ENCODE measurements at places on chromosomes 6 and 20.
A peak's percentile ranks its signal among the peaks of the same experiment; 100 is the strongest.

- no peak for DNase-seq
These were observed 49.6 kb upstream of the HBS1L start for GRCh38 chr6:135104199-135104598.

DNA sequence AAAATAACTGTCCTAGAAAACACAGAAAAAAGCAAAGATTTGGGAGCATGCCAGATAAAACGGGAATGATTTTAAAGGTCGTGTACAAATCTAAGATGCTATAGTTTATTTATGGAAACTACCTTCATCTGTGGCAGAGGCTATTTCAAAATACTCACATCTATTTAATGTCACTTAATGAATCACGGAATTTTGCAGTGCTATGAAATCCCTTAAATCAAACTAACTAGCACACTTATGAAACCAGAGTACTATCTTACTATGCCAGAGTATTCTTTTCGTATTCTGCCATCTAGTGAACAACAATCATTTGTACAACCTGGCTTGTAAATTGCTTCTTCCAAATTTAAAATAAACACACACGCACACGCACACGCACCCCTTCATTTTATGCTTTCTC lies 77.9 kb upstream of the BMP5 start:
- no peak for DNase-seq

GRCh38 chr20:5877128-5877527 lies 73.2 kb downstream of the TRMT6 start:
- no peak for DNase-seq

- DNase-seq, result no peak
These were observed 4.0 kb downstream of the TEAD3 start for GRCh38 chr6:35492974-35493284.

DNA sequence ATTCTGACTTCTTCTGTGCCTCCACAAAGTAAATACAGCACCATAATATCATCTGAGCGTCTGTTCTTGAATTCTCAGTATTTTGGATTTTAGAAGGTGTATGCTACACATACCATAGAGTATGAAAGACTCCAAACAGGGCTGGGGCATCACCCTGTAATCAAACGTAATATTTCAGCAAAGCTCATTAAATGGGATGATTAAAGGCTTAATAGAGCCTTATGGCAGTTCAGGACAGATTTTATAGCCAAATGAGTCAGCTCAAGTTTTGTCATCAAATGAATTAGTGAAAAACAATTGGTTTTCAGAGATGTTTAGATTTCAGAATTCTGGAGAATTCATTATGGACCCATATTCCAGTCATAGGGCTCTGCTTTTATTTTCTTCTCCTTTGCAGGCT lies 68.9 kb downstream of the TULP4 start:
- no peak for DNase-seq

DNA sequence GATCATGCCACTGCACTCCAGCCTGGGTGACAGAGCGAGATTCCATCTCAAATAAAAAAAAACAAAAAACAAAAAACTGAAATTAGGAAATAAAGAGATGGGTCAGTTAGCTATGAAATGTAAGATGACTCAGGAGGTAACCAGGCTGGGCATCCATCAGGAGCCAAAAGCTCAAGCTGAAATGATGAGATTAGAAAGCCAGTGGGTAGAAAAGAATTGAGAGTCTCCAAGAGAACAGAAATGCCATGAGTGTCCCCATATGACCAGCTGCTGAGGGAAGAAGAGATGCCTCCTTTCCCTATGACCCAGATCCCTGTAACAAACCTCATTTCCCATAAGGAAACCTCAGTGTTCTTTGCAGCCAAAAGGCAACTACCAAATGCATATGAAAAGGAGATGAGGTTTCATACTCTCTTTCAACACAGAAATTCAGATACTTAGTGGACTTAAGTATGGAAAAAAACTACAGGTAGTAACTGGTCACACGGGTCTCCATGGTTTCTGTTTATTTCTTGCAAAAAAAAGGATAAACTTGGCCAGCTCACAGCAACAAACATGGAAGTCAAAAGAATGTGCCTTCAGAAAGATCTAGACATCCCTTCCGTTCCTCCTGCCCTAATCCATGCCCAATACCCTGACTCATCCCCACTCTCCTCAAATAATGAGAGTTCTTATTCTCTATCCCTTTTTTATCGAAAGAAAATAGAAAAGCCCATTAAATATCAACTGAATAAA lies 8.1 kb downstream of the ARHGAP18 start:
- no peak for DNase-seq

GRCh38 chr6:44064089-44064947 lies 62.9 kb downstream of the MRPL14 start:
- DNase-seq, result peak; percentile 70

DNA sequence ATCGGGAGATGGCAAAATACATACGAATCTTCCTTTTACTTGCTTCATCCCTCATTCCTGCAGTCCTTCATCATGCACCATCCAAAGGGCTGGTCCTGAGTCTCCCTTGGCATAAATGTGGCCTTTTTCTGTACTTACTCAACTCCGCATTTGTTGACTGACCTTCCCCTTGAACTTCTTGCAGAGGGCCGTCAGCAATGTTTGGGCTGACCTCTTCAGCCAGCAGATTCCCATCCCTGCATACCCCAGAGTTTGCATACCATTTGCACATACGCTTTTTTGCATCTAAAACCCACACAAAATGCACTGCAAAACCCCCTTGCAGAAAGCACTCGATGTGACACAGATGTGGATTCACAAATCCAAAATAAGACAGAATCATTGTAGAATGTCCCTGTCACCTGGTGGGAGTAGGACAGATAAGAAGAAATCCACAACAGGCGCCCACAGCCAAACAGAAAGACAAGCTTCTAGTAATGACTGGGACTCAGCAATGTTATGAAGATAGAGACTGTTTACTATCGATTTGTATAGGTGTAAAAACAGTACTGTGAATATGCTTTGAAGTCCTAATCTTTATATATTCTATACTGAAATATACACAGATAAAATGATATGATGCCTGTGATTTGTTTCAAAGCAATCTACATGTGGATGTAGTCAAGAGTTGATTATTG lies 45.8 kb downstream of the TBC1D7 start:
- DNase-seq, result no peak

- no peak for DNase-seq
These were observed 155.4 kb downstream of the ERMARD start for GRCh38 chr6:169906688-169907418.

- DNase-seq, result peak; percentile 90
These were observed 862 bp downstream of the UCKL1 start for GRCh38 chr20:63955281-63955826.

GRCh38 chr6:106490436-106490835 lies 129.9 kb downstream of the CRYBG1 start:
- DNase-seq, result no peak

- DNase-seq, result no peak
These were observed 35.4 kb upstream of the HMGN3 start for GRCh38 chr6:79269877-79270276.

DNA sequence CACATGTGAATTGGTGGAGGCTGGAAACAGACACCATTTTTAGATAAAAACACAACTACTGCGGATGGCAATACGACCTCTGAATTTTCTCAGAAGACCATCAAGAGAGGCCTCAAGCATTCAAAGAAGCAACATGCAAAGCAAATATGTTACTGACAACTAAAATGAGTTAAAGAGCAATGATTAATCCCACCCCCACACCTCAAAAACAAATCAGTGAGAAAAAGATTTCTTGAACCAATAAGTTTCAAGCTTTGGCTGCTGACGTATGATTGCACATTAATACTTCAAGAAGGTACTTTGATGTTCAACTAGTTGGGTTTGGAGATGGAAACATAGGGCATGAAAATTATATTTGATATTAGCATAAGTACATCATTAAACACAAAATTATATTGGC lies 982 bp downstream of the MMUT start:
- no peak for DNase-seq

GRCh38 chr6:64146876-64147275 lies 511.3 kb downstream of the PHF3 start:
- DNase-seq, result no peak

DNA sequence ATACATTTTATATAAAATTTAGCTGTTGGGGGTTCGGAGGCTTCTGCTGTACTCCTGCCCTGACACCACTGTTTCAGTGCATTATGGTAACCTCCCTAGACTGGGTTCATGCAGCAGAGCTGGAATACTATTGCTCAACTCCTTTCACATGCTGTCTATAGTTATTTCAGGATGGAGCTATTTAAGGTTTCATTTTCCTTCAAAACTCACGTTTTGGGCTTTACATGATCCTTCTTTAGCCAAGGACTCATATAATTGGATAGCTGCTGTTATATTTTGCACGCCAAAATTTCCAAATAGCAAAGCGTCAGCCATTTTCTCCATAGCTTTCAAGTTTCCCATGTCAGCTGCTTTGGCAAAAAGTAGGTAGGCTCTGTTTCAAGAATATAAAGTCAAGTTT lies 76.8 kb downstream of the SEL1L2 start:
- DNase-seq, result no peak

GRCh38 chr20:62285722-62286121 lies 17.1 kb upstream of the ADRM1 start:
- DNase-seq, result no peak

DNA sequence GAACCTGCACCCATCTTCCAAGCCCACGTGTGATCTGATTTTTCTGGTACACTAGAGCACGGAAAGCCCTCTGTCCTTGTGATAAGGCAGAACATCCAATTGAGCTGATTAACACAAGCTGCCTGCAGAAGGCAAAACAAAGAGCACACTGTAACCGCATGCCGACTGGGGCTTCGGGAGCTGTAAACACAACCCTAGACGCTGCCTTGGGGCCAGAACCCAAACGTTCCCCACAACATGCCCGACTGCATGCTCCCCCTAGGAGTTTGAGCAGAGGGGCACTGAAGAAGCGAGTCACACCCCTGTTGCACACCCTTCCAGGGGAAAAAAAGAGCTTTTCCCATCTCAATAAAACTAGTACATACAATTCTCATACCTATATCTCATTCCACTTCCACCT lies 470.7 kb downstream of the HTR1B start:
- no peak for DNase-seq

DNA sequence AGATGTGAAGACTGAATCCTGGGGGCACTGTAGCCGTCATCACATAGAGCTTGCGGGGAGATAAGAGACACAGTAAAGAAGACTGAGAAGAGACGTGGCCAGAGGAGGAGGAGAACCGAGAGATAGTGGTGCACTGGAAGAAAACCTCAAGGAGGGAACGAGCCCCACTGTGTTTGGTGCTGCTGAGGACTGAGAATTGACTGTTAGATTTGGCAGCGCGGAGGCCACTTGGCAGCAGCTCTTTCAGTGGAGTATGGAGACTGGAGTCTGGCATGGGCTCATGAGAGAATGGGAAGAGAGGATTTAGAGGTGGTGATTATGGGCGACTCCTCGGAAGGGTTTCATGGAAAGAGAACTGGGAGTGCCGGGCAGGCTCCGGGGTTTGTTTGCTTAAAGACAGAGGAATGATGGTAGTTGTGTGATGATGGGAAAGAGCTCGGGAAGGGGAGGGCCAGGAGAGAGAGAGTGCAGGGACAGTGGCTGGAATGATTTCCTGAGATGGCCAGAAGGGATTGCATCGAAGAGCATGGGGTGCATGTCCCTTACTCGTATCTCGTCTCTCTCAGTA lies 18.0 kb downstream of the CDYL start:
- DNase-seq, result no peak

DNA sequence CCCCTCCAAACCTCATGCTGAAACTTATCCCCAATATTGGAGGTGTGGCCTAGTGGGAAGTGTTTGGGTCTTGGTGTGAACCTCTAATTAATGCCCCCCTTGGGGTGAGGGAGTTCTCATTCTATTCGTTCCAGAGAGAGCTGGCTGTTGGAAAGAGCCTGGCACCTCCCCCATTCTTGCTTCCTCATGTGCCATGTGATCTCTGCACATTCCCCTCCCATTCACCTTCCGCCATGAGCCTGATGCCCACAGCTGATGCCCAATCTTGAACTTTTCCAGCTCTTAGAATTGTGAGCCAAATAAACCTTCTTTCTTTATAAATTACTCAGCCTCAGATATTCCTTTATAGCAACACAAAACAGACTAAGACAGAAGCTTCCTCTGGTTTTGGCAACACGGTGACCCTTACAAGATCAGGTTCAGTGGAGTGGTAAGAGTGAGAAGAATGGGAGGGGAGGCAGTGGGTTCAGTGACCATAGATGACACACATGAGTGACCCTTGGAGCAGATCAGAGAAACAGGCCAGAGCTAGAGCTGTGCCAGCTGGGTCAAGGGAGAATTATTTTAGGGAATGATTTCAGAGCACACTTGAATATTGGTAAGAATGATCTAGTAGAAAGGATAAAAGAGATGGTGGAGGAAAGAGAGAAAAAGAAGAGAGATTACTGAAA lies 176.4 kb downstream of the LY86 start:
- no peak for DNase-seq

DNA sequence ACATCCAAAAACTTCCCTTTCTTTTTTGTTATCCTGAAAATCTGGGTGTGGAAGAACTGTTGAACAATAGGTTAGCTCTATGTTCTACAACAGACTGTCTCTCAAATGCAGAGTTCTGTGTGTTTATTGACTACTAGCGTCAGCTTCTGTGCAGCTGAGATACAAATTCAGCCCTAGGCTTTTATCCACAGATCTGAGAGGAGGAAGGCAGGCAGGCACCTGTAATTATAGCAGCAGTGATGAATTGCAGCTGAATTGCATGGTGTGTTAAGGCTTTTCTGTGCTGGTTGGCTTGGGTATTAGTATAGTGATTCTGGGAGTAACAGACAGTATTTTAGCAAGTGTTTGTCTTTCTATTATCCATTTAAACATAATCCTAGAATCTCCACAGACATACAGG lies 24.4 kb downstream of the GRIK2 start:
- no peak for DNase-seq

DNA sequence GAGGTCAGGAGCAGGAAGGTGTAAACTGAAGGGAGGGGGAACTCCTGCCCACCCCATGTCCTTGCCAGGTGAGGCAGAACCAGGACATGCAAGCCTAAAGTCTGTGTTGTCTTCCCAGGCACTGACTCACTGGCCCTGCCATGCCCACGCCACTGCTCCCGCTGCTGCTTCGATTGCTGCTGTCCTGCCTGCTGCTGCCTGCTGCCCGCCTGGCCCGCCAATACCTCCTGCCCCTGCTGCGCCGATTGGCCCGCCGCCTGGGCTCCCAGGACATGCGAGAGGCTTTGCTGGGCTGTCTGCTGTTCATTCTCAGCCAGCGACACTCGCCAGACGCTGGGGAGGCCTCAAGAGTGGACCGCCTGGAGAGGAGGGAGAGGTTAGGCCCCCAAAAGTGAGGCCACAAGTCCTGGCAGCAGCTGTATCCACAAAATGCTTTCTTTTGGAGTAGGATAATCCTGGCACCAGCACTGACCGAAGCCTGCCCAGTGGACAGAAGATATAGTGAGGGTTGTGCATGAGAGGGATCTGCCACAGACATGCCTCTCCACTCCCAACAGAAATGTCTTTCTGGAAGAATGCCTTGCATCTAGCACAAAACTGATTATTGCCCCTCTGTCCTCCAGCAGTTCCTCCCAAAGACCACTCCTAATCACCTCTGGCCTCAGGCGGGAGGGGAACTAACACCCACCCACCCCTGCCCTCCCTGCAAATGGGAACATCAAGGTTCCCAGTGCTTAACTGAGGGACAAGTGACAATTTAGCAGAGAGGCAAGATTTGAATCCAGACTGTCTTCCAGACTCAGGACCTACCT lies 812 bp downstream of the MYMX start:
- no peak for DNase-seq

DNA sequence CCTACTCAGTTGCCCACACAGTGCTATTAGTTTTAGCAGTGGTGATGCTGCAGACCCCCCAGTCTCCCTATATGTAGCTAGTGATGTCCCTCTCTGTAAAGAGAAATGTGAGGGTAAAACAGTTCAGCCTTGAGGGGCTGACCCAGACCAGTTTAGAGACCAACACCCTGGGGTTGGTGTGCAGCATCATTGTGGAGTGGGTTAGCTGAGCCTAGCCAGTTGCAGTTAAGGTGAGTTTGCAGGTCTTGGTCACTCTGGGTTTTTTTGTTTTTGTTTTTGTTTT lies 401 bp upstream of the B3GALT4 start:
- DNase-seq, result no peak

All from 8988T (cell line).